Effector CD4-positive, alpha-beta T cell (primary cell): ENCODE measurements at places on chromosomes 13 and 19.

DNA sequence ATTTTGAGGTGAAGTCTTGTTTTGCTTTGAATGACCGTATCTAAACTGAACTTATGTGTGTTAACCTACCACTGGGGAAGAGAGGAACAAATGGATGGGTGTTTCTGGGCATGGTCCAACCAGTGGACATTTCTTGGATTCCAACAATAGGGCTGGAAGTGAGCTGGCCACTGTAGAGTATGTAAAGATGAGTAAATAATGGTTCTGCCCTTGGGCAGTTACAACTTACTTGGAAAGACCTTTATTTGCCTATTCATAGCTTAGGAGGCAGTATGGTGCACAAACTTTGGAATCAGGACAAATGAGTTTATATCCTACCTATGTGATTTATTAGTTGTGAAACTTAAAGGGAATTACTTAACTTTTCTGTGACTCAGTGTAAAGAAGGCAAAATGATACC is 429.5 kb downstream of the HS6ST3 start:
- DNase-seq = no peak

GRCh38 chr13:45216193-45216592 is 15.3 kb upstream of the KCTD4 start:
- DNase-seq = no peak

DNA sequence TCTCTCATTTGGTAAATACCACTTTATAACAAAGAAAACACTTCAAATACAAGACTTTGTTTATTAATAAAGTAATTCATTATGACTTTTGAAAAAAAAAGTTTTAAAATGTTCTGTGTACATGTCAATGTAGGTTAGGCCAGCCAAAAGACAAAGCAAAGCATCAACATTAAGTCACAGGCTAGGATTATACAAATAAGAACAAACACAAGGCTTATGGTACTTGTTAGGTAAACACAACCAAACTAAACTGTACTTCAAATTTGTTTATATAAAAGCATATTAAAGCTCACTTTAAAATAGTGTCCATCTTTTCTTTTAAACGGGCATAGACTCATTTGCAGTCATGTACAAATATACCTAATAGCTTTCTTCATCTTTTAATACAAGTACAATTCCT is 86.6 kb downstream of the ZDHHC20 start:
- no peak for DNase-seq

DNA sequence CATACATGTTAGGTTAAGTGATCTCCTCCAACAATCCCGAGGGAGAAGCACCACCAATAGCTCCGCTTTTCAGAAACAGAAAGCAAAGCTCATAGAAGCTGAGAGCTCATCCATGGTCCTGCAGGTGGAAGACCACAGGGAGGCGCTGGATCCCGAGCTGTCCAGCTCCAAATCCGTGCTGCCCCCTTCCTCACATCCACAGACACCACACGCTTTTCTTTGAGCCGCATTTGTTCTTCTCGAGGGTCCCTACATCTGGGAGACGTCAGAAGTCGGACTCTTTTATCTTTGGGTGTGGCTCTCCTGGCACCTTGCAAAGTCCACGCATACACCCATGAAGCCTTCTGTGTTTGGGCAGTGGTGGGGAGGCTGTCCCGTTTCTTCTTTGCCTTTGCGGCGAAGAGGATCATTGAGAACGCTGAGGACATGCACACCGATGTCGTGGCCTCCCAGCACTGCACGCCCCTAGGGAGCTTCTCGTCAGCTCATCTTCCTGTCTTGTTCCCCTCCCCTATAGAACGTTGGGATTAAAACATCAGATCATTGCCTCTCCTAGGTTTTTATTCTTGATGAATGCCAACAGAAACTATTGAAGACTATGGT is 184.8 kb downstream of the TEX29 start:
- no peak for DNase-seq

- DNase-seq = no peak
Measured at GRCh38 chr13:93976528-93976927, 503.0 kb downstream of the DCT start.

DNA sequence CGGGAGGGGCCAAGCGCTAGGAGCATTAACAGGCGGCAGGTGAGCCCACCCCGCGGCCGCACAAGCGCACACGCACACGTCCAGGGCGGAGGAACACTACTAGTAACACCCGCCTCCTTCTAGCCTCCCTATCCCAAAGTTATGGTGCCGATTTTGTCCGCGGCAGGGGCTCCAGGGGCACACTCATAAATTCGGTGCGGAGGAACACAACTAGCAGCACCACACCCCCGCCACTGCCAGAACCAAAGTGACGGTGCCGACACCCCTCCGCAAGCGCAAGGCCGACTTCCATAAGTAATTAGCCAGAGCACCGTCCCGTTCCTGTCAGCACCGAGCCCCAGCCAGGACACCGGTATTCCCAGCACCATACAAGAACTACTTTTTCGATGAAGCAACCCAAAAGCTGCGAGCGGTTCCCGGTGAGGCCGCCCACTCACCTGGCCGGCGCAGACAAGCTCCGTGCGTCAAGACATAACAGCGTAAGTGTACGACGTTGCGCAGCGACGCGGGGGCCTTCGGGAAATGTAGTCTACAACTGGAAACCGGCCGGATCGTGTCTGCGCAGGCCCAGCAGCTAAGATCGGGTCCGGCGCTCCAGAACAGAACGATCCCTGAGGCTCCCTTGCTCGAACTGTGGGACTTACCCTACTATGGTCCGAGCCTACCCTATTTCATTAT is at the start of the genes ZNF540 and ZNF571:
Gene ZNF540, plus strand, starts transcription at position 573 of the 678 bp plus-strand sequence. CDS start 3,572 bp downstream, outside the sequence.
Gene ZNF571, minus strand, starts transcription at position 489 of the 678 bp plus-strand sequence. CDS start 8,116 bp downstream, outside the sequence.
- DNase-seq = peak; percentile 89

- no peak for DNase-seq
Measured at GRCh38 chr19:16003391-16003790, 54.6 kb downstream of the OR10H4 start.

- DNase-seq = no peak
Measured at GRCh38 chr13:99258946-99259345, 767 bp upstream of the GPR18 start.

GRCh38 chr19:3570606-3571011 is 2.1 kb upstream of the HMG20B start:
- no peak for DNase-seq

- DNase-seq = no peak
Measured at GRCh38 chr13:30398601-30399072, 23.7 kb upstream of the UBE2L5 start.

GRCh38 chr13:113832631-113833030 is 31.2 kb downstream of the GAS6 start:
- DNase-seq = no peak

DNA sequence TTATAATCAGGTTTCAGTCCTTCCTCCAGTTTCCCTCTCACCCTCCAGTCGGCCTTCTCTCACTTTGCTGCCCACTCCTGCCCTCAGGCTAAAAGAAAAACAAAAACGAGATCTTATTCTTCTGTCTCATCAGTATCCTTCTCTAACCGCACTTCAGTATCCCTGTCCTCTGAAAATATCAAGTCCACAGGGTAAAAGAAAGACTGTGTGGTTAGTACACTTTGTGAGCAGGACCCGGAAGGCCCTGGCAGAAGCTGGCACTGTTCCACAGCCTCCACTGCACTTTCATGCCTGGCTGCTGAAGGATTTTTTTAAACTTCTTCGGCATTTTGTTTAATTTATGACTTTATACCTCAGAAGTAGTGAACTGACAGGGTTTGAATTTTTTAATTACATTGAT is 51.8 kb downstream of the TM9SF2 start:
- DNase-seq = no peak
